Esophagus squamous epithelium (tissue), 5 donors: ENCODE measurements at places on chromosomes 3 and 15. TPM values are rescaled to one million over a fixed set of nuclear protein-coding genes. Genes with fewer than 3 reads are reported as not detected.

DNA sequence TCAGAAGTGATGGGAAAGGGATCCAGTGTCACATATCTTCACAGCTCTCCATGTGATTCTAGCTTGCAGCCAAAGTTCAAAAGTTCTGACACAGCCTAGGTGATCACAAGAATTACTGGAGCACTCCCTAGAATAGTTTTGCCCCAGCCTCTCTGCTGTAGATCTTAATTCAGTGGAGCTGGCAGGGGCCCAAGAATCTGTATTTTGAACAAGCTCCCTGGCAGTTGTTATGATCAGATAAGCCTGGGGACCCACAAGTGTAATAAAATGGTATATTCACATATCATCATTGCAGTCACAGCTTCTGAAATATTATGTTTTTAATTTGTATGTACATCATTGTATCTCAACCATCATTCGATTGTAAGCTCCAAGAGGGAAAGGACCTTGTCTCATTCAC is 62.3 kb downstream of the NOX5 start:
- no peak for DNase-seq

DNA sequence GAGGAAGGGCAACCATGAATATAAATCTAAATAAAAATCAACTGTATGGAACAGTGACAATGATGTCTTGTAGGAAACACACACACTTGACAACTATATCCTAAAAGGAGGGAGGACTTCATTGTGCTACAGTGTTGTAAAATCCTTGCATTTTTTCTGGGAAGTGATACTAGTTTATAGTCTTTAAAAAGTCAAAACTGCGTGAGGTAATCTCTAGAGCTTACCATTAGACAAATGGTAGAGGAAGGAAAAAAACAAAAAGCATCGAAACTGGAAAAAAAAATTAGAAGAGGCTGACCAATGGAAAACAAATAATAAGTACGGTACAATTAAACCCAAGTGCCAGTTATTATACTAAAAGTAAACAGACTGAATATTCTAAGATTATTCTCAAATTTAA is 38.7 kb downstream of the CHSY1 start:
- DNase-seq = no peak

DAZL gene
- not detected for total RNA-seq

DNA sequence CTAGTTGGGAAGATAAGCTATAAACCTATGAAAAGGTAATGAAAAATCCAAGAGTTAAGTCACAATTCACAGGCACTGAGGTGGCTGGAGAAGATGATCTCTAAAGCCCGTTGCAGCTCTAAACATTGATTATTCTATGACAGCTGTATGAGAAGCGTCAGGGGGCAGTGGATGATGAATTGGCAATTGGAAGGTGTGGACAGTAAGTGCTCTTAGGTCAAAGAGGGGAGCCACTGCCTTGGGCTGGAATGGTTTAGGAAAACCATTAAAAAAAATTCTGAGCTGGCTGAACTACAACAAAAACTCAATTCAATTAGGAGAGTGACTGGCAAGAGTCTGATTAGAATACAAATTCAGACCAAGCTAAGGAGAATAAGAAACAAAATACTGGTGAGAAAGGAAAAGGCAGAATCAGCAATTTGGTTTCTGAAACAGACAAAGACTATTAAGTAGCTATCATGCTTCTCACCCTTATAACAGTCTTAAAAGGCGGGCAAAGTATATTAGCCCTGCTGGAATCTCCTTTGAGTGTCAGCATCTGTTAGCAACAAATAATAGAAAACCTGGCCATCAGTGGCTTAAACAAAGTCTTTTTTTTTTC is 8.8 kb upstream of the NMD3 start:
- no peak for DNase-seq

MYH15 gene
- under 0.01 TPM for total RNA-seq

GRCh38 chr15:64686130-64686735 is 89.2 kb downstream of the RBPMS2 start:
- no peak for DNase-seq

GASK1A gene
- total RNA-seq = 1.6 TPM

FAM81A gene
- total RNA-seq = 2.8 TPM

CPNE9 gene
- total RNA-seq = not detected

DNA sequence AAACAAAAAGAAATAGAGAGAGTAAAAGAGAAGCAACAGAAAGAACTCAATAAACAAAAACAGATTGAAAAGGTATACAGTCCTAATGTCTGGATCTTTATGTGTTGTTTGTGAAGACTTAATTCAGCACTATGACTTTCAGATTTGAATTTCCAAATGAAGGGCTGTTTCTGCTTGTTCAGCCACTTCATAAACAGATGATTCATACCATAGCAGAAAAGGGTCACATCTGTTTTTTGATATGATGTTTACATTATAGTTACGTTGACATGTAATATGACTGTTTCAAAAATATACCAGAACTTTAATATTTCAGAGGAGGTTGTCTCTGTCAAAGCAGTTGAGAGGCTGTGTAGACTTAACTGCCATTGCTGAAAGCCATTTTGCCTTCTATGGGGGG is 24.1 kb downstream of the ASB14 start:
- DNase-seq = no peak

DNA sequence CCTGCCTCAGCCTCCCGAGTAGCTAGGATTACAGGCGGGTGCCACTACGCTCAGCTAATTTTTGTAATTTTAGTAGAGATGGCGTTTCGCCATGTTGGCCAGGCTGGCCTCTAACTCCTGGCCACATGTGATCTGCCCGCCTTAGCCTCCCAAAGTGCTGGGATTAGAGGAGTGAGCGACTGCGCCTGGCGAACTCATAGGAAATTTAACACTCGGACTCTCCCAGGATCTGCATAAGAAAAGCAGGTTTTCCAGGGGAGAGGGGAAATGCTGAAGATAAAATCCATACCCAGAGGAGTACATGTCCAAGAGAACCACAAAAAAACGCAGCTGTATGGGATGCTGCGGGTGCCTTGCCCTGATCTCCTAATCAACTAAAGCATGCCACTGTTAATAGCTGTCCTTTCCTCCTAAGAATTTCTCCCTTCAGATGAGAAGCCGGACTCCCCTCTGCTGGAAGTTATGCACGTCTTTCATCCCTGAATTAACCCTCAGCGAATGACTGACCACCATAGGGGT is 25.3 kb upstream of the TGFBR2 start:
- DNase-seq = no peak

TMEM40 gene
- 43.9 TPM for total RNA-seq

JMJD7 gene
- 20.4 TPM for total RNA-seq

GRCh38 chr3:22887664-22888291 is 315.3 kb upstream of the UBE2E2 start:
- DNase-seq = no peak

ADAMTS7 gene
- 0.42 TPM for total RNA-seq

- no peak for DNase-seq
These were observed 37.0 kb downstream of the MINDY4B start for GRCh38 chr3:150868282-150868681.

DNA sequence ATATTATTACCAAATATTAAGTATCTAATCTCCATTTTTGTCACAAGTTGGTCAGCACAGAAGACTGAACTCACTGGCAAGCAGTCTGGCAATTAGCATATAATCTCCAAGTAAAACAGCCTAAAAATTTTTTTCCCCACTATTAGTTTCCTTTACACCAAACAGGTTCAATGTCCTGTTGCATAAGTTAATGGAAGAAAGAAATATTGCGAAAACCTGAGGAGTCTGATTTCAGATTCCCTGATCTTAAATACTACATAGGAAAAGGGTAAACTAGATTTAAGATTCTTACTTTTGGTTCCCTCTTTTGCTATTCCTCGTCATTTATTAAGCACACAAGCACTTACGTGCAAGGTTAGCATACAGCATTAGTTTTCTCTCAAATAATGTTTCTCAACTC is 133.2 kb upstream of the PLXND1 start:
- no peak for DNase-seq

DNA sequence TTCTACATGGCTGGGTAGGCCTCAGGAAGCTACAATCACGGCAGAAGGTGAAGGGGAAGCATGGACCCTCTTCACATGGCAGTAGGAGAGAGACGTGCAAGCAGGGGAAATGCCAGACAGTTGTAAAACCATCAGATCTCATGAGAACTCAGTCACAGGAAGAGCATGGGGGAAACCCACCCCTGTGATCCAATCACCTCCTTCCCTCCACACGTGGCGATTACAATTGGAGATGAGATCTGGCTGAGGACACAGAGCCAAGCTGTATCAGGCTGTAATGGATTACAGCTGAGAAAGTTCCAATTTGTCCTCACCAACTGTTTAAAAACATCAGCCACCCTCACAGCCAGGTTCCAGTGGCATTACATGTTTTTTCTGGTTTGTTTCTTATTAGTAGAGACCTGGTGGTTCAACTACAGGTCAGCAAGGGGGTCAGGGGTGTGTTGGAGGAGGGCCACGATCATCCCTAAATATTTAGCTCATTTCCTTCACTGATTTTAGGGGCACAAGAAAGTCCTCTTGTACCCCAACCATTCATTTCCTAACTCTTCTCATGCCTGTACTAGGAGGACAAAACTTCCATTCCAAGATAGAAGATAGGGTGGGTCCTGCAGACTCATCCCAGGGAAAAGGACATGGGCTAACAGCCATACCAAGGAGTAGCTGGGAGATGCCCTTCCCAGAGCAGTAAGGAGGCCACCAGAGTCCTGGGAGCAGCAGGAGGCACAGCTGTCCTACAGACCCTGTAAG is 54.4 kb downstream of the ANXA2 start:
- DNase-seq = no peak

ADAMTSL3 gene
- 1.4 TPM for total RNA-seq

DNA sequence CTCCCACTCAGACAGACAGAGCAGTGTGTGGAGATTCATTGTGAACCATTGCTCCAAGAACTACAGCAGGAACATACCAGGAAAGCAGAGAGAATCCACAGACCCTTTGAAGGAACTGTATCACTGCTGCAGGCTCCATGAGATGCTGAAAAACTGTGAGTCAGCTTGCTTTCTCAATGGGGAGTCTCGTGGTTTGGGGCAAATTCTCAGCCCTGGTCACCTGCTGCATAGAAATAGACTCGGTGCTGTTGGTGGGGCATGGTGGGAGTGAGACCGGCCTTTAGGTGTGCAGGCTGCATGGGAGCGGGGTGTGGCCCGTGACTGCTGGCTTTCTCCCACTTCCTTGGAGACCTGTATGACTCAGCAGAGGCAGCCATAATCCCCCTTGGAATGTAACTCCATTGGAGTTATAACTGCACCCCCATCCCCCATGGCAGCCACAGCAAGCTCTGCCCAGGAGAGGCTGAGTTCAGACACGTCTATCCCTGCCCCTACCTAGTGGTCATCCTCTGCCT is 35.6 kb downstream of the ALCAM start:
- no peak for DNase-seq

PLA2G4D gene
- total RNA-seq = 0.23 TPM

GRCh38 chr15:69812861-69813261 is 284.9 kb downstream of the TLE3 start:
- DNase-seq = no peak

- DNase-seq = no peak
These were observed 20.4 kb upstream of the NFKBIZ start for GRCh38 chr3:101828691-101829436.

GRCh38 chr15:55434989-55435825 is 26.9 kb downstream of the PIERCE2 start:
- DNase-seq = no peak

- DNase-seq = no peak
These were observed 22.3 kb downstream of the RPLP1 start for GRCh38 chr15:69474846-69475455.

GRCh38 chr3:177367788-177368187 is 170.5 kb upstream of the TBL1XR1 start:
- no peak for DNase-seq

GRCh38 chr15:78033864-78034263 is 43.6 kb downstream of the TBC1D2B start:
- DNase-seq = no peak

- DNase-seq = no peak
These were observed 50.2 kb downstream of the CHP1 start for GRCh38 chr15:41281236-41281635.

DNA sequence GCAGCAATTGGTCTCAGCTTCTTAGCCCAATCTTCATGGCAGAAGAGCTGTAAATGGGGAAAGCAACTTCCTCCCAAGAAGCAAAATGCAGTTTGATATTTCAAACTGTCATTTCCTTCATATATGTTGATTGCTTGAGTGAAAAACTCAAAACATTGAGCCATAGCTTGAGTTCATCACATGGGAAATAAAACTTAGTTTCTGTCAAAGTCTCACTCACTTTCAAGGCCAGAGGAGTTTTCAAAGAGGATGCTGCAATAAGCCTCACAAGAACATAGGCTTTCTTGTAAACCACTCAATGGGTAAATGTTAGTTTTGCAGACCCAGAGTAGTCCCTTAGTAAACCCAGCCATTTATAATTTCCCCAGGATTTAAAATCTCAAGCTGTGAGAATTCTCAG is 29.1 kb upstream of the SUCLG2 start:
- no peak for DNase-seq

DNA sequence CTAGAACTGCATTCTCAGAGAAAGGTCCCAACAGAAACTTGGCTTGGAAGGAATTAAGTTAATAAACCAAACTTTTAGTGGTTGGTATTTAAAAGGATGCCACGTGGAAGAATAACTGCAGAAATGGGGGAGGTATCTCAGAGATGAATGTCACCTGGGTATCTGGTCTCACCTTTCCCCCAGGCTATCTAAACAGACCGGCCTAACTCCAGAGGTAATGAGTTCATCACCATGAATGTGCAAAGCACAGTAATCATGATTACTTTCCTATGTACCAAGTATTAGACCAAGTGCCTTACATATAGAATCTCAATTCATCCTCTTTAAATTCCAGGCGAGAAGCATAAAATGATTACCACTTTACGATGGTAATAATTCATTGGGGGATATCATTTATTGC is 80.8 kb downstream of the FBN1 start:
- DNase-seq = no peak

DNA sequence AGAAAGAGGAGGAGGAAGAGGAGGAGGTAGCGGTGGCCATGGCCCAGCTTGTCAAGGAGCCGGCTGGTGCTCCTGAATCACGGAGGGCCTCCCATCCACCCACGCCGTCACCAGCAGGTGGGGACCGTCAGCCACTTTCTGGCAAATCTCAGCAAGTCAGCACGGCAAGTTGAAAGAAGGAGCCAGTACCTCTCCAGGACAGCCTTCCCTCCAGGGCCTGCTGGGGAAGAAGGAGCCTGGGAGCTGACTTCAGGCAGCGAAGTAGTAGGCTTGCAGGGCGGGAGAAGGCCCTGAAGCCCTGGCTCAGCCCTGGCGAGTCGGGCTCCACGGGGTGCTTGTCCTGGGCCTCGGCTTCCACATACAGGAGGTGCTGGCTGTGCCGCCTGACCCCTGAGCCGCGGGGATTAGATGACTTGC is 99.2 kb upstream of the TRPM1 start:
- no peak for DNase-seq

AGTR1 gene
- not detected for total RNA-seq

GRCh38 chr3:72766866-72767265 is 81.4 kb downstream of the SHQ1 start:
- no peak for DNase-seq

DNA sequence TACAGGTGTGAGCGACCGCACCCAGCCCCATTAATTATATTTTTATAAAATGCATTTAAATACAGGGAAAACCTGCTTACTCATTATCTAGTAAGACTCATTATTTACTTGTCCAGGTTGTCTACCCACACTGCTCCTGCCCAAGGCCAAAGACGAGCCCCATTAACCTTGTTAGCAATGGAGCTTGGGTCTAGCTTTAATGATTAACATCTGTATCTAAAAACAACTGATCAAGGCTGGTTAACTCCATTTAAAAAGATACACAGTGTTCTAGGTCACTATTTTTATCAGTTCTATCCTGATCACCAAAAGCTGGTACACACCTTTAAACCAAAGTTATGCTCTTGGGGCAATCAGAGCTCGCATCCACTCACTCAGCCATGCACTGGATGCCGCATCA is 10.4 kb upstream of the NCKIPSD start:
- no peak for DNase-seq

REC114 gene
- total RNA-seq = not detected

- DNase-seq = no peak
These were observed 12.2 kb upstream of the C3orf52 start for GRCh38 chr3:112074006-112074405.
